ENCODE measurements at places on chromosomes 7 and 10.

DNA sequence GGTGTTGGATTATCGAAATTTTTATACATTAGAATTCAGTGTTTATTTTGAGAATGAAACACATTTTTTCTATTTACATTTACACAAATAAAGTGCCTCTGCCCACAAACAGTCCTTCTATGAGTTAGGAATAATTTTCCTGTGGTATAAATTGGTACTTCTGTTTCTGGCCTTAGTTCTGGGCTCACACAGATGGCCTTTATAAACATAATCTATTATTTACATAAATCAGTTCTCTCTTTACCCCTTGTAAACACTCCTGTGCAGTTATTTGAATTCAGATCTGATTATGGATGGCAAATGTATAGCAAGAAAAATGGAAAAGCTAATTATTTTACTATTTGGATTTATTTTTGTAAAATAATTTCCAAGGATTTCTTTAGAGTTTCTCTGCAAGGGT is 143.2 kb downstream of the PRKG1 start:
- no peak for DNase-seq

GRCh38 chr10:96814264-96814663 is 17.8 kb upstream of the LCOR start:
- DNase-seq, result no peak

DNA sequence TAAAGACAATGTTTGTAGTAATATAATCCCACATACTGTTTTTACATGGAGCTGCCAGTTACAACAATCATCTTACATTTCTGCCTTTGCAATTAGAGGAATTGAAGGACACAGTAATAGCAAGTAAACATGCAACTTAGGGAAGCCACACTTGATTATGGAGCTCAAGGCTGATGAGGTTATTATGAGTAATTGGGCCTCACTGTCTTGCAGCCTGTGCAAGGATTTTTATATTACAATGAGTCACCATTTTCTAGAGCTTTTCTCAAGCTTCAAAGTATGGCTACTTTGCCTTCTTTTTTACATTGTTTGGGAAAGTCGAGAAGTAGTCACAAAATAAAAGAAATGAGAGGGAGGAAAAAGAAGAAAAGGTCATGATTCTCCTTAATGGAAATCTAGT is 226.4 kb downstream of the KIAA1217 start:
- no peak for DNase-seq

GRCh38 chr7:36916619-36917018 is 192.3 kb upstream of the AOAH start:
- DNase-seq, result no peak

DNA sequence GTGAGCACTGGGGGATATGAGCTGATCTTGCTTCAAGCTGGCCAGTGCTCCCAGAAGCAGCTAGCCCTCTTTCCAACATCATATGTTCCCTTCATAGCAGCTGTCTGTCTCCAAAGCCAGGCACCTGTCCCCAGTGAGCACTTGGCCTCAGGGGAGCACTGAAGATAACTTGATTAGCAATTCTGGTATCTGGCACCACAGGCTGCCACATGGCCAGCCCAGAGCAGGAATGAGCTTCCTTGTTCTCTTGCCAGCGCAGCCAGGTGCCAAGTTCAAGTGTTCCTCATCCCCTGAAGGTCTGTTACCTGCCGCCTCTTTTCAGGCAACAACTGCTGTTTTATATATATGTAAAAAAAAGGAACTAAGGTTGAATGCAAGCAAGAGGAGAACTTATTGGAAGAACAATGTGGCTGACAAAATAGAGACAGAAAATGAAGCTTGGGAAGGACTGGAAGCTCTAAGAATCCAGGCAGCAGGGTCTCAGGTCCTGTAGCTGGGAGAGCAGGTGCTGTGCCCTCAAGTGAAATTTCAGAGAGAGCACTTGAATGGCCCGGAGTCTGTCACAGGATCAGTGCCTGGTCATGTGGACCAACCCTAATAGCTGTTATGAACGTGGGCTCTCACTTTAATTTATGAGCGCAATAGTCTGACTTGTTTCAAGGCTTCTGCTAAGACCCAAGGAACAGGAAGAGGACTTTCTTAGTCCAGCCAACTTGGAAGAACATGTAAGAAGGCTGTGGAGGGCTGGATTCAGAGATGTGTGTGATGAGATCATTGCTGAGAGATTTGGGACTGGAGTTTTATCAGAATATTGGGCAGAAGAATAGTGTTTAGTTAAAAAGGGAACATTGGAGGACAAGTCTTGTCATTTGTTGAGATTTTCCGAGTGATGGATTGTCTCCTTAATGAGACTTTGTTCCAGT is 267.2 kb downstream of the GLRX3 start:
- no peak for DNase-seq

GRCh38 chr7:156255635-156256034 is 384.9 kb upstream of the RNF32 start:
- DNase-seq, result no peak

GRCh38 chr10:20888620-20889330 is 8.3 kb downstream of the NEBL start:
- DNase-seq, result no peak

DNA sequence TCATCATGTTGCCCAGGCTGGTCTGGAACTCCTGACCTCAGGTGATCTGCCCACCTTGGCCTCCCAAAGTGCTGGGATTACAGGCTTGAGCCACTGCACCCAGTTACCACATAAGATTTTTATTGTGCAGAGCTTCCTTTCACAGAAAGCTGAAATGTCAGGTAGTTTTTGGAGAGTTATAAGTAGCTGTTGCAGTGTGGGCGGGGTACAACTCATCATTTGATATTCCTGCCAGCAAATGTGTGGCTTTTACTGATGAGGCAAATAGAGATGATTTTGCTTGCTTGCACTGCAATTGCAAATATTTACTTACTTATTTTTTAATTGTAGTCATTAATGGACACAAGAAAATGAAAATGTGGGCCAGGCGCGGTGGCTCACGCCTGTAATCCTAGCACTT is 32.4 kb downstream of the NKX2-3 start:
- no peak for DNase-seq

DNA sequence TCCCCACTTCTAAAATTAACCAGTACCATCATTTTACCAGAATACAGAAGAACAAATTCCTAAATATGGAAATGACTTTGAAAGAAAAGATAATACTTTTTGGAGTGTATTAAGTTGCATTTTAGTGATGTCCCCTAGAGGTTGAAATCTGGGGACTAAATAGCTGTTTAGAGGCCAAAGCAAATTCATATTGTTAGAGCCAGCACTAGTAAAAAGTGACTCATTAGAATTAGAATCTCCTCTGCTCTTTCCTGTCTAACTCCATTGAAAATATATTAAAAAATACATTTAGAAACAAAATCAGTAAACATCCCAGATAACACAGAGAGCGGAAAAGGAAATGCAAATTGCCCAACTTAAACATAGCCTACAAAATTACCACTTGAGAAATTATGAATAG is 1189.6 kb upstream of the C7orf33 start:
- no peak for DNase-seq

- peak; percentile 62 for DNase-seq
Observed at GRCh38 chr7:76318488-76319353, 16.2 kb downstream of the HSPB1 start.

DNA sequence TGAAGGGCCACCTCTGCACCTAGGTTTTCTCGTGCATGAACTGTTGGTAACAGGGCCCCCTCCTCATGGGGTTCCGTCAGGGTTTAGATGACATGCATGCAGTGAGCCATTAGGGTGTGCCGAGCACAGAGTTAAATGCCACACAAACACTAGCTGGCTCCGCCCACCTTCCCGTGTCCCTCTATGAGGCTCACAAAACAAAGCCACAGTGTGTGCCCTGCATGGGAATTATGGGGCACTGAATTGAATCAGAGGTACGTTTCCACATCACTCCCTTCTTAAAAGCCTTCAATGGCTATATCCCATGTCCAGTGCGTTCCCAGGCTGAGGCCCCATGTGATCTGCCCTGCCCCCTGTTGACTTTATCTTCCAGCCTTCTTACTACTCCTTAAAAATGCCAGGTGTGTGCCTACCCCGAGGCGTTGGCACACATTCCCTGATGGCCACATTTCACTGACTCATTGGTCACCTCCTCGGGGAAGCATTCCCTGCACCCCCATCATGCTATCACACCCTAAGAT is 35.7 kb downstream of the GSDME start:
- DNase-seq, result no peak

- peak; percentile 84 for DNase-seq
Observed at GRCh38 chr7:157253850-157254249, 83.0 kb upstream of the DNAJB6 start.

GRCh38 chr7:121752706-121753105 is 120.3 kb upstream of the PTPRZ1 start:
- no peak for DNase-seq

GRCh38 chr10:113576852-113577251 is 24.0 kb downstream of the HABP2 start:
- no peak for DNase-seq
